ENCODE measurements at places on chromosomes 5 and 9.

- DNase-seq = no peak
Observed at GRCh38 chr5:127517110-127517479, 345 bp upstream of the PRRC1 start.

GRCh38 chr5:68432682-68433081 lies 217.1 kb downstream of the PIK3R1 start:
- no peak for DNase-seq

- DNase-seq = no peak
Observed at GRCh38 chr9:106891286-106891685, 28.3 kb downstream of the ZNF462 start.

- no peak for DNase-seq
Observed at GRCh38 chr9:109923471-109923760, 143.4 kb downstream of the PALM2AKAP2 start.

DNA sequence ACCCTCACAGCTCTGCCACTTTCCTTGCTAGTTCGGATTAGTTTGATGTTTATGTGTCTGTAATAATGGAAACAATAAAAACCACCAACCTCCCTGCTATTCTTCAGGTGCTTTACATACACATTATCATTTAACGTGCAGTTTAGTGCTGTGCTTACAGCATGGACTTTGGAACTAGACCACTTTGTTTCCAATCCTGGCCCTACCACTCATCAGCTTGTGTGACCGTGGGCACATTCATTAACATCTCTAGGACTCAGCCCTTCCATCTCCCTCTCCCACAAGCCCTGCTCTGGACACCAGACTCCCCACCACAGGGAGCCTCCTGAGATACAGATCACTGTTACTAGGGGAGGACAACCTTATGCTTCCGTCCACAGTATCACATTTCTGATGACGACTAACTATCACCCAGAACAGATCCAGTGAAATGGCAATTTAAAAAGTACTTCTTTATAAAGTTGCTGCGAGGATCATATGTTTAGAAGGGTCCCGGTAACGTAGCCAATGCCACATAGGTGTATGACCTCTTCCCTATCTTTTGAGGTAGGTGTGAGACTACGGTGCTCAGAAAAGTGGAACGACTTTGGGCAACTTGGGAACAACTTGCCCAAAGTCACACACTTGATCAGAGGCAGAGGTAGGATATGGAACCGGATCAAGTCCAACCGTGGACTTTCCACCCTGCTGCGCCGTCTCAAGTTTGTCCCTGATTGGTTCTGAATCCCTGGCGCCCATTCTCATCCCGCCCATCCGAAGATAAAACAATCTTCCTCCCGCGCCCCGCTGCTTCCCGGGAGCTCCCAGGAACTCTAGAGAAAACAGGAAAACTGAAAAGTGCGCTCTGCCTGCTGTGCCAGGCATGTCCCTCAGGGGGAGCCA lies 132.4 kb upstream of the NIPBL start:
- DNase-seq = peak; percentile 59

DNA sequence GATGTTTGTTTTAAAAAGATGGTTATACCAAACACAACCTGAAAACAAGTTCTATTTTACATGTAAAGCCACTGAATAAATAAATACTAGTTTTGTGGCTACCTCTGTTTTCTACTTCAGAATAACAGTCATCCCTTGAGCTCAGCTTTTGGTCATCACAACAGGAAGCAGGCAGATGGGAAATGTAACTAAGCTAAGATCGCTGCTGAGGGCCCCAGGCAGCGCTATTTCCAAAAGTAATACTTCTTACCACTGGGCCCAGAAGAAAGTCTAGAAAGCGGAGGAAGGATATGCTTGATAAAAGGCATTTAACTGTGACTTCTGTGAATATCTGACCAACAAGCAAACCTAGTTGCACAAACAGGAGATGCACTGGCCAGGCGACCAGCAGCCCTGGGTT lies 61.4 kb downstream of the SERINC5 start:
- DNase-seq = no peak

DNA sequence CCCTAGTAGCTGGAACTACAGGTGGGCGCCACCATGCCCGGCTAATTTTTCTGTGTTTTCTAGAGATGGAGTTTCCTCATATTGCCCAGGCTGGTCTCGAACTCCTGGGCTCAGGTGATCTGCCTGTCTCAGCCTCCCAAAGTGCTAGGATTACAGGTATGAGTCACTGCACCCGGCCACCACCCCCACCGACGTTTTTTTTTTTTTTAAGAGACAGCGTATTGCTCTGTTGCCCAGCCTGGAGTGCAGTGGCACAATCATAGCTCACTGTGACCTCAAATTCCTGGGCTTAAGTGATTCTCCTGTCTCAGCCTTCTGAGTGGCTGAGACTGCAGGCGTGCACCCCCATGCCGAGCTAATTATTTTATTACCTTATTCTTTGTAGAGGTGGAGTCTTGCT lies 38.2 kb downstream of the WDR70 start:
- no peak for DNase-seq

- no peak for DNase-seq
Observed at GRCh38 chr9:136564379-136564988, 18.6 kb upstream of the NOTCH1 start.

GRCh38 chr9:121886759-121887485 lies 206.2 kb downstream of the TTLL11 start:
- no peak for DNase-seq

DNA sequence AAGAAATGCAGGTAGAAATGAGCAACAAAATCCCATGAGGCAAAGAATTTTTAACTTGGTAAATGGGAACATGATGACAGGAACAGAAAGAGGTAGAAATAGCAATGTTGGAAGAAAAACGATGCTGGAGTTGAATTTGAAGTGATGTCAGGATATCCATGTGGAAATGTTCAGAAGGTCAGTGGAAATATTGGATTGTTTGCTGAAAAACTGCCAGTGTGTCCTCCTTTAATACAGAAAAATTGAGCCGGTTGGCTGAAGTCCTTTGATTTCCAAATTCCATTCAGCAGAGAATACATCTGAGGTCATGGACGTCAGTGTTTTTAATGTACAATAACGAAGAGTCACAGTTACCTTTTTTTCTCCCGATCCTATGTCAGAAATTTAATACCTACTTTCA lies 110.0 kb upstream of the DMAC1 start:
- DNase-seq = no peak

Data from nucleus accumbens (tissue), 56 donors.